ENCODE measurements at places on chromosomes 3 and 15. TPM values are rescaled to one million over a fixed set of nuclear protein-coding genes. Genes with fewer than 3 reads are reported as not detected.

- DNase-seq = no peak
Observed at GRCh38 chr15:35506272-35506870, 39.6 kb downstream of the DPH6 start.

The HGD gene
- not detected for total RNA-seq

- DNase-seq = no peak
Observed at GRCh38 chr3:168081171-168081771, 14.5 kb downstream of the GOLIM4 start.

DNA sequence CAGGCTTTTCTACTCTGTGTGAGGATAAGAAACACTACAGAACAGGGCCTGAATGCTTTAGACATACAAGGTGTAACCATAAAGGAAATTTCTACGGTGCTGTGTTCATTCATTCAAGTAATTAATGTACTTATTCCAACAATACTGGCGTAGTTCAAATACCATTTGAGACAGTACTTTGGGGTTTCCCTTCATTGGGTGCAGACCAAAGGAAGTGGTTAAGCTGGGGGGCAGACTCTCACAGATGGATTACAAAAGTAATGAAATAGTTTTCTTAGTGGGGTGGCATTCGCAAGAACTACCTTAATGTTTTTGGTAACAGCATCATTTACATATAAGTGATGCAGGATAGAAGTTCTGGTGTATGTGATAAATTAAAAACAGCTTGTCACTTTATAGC, 65.9 kb downstream of the BTD start:
- DNase-seq = no peak

DNA sequence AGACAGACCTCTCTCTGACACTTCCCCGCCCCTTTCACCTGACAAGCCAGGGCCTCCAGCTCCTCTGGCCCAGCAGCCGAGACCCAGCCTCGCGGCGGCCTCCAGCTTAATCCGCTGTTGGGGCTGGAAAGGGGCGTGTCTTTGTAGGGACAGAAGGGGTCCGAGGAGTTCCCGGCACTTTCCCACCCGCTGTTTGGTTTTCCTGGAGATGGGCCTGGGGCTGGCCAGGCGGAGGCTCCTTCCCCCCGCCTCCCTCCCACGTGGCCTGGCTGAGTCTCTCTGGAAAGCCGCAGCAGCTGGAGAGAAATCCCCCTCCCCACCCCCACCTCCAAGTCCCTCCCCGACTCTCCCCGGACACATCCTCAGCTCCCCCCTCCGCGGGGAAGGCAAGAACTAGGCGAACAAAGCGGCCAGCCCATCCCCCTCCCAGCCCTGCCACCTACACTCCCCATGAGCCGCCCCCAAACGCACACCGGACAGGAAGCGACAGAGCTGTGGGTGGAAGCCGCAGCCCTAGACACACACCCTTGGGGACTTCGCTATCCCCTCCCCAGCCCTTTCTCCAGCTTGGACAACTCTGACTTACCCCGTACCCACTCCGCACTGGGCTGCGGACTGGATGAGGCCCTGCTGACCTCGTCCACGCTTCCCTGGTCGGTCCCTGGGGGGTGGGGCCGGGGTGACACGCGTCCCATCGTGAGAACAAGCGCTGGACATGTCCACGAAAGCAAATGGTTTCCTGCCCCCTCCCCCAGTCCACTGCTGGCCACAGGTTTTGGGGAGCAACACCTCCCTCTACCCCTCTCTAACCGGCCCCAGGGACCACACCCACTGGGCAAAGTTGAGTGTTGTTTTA, 1.2 kb downstream of the IGDCC4 start:
- no peak for DNase-seq

All from dermis microvascular lymphatic vessel endothelial cell (primary cell).